GM12878 (cell line): ENCODE measurements at places on chromosomes 7 and 10. TPM values are rescaled to one million over a fixed set of nuclear protein-coding genes. Genes with fewer than 3 reads are reported as not detected.

DNA sequence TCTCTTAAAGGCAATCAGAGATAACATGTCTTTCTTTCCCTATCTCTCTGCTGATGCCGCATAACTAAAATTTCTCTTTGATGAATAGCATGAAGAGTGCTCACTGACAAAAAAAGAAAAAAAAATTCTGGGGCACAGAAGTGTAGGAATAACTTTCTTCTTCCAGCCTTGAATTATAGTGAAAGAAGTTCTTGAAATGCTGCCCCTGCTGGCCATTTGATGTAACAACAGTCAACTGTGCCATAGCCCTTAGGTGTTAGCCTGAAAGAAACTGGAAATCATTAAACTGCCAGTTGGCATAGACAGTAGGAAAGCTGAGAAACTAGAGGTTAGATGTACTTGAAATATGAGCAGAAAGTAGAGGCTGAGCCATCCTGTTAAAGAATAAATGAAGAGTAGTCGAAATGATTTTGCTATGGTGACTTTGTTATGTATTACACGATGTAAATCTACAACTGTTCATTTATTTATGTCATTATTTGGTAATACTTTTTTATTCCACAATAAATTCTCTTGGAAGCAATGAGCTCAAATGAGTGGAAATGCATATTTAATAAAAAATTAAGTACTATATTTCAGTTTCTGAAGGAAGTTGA is 48.3 kb upstream of the FAM171A1 start:
- no peak for DNase-seq

GRCh38 chr10:79173582-79174262 is 105.0 kb downstream of the ZMIZ1 start:
- no peak for DNase-seq

- DNase-seq = no peak
Measured at GRCh38 chr7:151109094-151110048, 23.1 kb downstream of the AGAP3 start.

- no peak for DNase-seq
Measured at GRCh38 chr7:125090596-125090995, 161.0 kb upstream of the POT1 start.

DNA sequence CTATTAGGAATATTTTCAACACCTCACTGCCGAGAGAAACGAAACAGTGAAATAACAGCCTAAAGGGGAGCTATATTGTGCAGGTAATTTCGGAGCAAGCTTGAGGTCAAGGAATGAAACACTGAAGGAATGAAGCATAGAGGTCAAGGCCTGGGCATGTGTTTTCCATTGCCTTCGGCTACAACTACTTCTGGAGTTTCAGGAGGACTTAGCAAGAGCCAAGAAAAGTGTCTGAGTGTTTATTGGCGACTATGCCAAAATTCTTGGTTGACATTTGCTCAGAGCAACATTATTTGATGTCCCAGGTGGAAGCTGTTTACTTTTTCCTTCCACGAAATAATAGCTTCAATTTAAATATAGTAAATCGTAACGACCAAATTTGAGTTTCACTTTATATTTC is 89.6 kb upstream of the IFRD1 start:
- DNase-seq = no peak

GRCh38 chr10:45278860-45279498 is 36.4 kb downstream of the OR13A1 start:
- no peak for DNase-seq

GRCh38 chr10:22222236-22223190 is 4.7 kb upstream of the EBLN1 start:
- DNase-seq = no peak

DNA sequence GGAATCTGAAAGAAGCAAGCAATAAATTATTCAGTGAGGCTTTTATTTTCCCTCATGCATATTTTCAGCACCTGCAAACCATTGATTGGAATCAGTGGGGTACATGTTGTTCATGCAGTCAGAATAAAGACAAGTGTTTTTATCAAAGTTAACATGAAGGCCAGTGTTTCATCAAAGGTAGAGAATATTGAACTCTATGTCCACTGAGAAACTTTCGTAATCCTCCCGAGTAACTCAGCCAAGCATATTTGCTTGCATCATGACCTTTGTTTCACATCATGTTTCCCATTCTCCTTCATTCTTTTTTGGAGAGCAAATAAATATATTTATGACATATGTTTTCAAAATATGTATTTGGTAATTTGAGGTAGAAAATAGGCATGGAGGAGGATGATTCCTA is 663.1 kb downstream of the SH2D4B start:
- no peak for DNase-seq

GRCh38 chr10:24685958-24686540 is 37.6 kb downstream of the ARHGAP21 start:
- no peak for DNase-seq

DNA sequence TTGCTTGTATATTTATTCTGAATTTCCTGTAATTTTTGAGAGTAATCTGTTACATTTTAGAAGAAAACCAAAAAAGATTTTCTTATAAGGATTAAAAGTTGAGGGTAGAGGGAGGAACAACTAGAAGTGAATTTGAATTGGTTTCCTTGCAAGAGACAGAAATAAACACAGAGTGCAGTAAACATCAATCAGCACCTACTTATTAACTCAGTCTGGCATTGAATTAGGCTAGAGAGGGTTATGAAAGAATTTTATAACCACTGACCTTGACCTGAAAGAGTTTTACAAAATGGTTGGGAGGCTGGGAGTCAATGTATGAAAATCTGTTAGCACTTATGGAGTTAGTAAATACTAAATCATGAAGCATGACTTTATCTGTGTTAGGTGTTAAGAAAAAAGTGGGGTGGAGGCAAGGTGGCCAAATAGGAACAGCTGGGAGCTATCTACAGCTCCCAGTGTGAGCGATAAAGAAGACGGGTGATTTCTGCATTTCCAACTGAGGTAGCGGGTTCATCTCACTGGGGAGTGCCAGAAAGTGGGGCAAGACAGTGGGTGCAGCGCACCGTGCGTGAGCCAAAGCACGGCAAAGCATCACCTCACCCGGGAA is 106.5 kb downstream of the PDE1C start:
- DNase-seq = no peak

TFR2 gene
- 2.3 and 2.8 TPM in 2 replicates for polyA plus RNA-seq

CYP26C1 gene
- polyA plus RNA-seq = not detected in 2 replicates
